ENCODE measurements at places on chromosomes 4 and X. TPM values are rescaled to one million over a fixed set of nuclear protein-coding genes. Genes with fewer than 3 reads are reported as not detected.

PCDH10 gene
- total RNA-seq = not detected

POU3F4 gene
- not detected for total RNA-seq

STOX2 gene
- 0.75 TPM for total RNA-seq

FAM9B gene
- total RNA-seq = not detected

ARR3 gene
- not detected for total RNA-seq

MOSPD2 gene
- total RNA-seq = 12.4 TPM

USP17L30 gene
- total RNA-seq = not detected

POLN gene
- total RNA-seq = 0.54 TPM

CT55 gene
- total RNA-seq = not detected

CSAG3 gene
- total RNA-seq = not detected

ERAS gene
- not detected for total RNA-seq

SULT1B1 gene
- 0.07 TPM for total RNA-seq

IL9R gene
- total RNA-seq = not detected

CDX4 gene
- total RNA-seq = not detected

ZMAT1 gene
- not detected for total RNA-seq

HMGN5 gene
- 1.7 TPM for total RNA-seq

DKK2 gene
- total RNA-seq = 0.32 TPM

CEP135 gene
- 10.1 TPM for total RNA-seq

All from foreskin keratinocyte (primary cell).